ENCODE measurements at places on chromosomes 2 and 18. TPM values are rescaled to one million over a fixed set of nuclear protein-coding genes. Genes with fewer than 3 reads are reported as not detected.

The ANKRD23 gene
- total RNA-seq = 1.4 TPM

DNA sequence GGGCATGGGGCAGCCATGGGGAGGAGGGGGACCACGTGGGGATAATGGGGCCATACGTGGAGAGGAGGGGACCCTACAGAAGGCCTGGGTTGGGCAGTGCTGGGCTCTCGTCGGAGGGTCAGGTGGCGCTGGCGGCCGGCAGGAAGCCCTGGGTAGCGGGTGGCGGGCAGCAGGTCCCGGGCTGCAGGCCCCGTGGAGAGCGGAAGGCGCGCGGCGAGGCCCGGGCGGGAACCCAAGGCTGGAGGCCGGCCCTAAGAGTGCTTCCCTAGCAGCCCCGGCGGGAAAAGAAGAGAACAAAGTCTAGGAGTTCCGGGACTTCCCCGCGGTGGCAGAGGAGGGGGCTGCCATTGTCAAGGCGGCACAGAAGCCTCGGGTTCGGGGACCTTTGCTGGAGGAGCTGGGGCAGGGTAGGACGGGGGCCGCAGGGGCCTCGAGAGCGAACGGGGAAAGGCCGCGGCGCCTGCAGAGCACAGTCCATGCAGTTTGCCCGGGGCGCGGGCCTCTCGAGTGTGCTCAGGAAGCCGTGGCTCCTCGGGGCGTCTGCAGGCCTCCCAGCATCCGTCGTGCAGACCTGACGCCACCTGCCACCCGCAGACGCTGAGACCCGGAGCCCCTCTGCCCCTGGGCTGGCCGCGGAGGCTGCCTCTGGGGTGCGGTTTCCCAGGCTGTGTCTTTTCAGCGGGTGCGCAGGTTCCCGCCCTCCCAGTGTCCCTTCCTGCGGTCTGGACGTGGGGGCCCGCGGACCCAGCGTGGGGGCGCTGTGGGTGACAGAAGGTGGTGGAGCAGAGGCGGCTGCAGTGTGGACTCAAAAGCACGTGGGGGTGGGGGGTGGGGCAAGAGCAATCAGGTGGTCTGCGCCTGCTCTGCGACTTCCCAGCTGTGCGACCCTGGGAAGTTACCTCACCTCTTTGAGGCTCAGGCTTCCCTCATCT is 19.4 kb upstream of the NCL start:
- peak overlapping the region; percentile 1 for H3K27ac ChIP-seq
- H3K36me3 ChIP-seq = no peaks in the 10 kb centered on the region
- H3K4me1 ChIP-seq = no peaks in the 10 kb centered on the region

DNA sequence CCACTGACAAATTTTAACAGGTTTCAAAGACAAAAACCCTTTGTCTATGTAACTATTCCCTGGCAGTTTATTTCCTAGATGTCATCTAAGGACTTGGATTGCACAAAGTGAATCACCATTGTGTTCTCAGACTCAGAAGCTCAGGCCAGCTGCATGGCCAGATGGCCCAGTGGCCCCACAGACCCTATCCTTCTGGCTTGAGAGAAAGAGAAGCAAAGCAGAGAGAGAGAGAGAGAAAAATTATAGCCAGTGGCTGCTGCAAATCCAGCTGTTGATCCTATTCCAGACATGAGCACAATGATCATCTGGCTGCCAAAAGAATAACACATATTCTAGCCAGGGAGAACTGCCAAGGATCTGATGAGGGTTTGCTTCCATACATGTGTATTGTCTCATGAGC is 25.8 kb downstream of the CTLA4 start:
- no peaks in the 10 kb centered on the region for H3K27me3 ChIP-seq
- H3K4me3 ChIP-seq = no peak overlapping the region
- H3K27ac ChIP-seq = no peak overlapping the region
- no peaks in the 10 kb centered on the region for H3K4me1 ChIP-seq

DNA sequence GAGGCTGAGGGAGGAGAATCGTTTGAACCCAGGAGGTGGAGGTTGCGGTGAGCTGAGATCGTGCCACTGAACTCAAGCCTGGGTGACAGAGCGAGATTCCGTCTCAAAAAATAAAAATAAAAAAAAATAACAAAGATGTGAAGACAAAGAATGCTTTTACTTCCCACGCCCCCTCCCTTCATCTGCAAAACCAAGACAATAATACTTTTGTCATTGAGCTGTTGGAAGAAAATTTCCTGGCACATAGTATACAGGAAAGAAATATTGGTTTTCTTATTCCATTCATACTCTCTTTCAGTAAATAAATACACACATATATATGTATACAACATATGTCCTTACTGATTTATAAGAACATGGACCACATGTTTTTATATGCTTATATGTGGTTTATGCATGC is 12.2 kb downstream of the GREB1 start:
- H3K27ac ChIP-seq = no peak overlapping the region
- H3K4me3 ChIP-seq = no peak overlapping the region
- no peak for DNase-seq
- H3K36me3 ChIP-seq = no peaks in the 10 kb centered on the region
- no peaks in the 10 kb centered on the region for H3K4me1 ChIP-seq
- H3K27me3 ChIP-seq = no peaks in the 10 kb centered on the region

DNA sequence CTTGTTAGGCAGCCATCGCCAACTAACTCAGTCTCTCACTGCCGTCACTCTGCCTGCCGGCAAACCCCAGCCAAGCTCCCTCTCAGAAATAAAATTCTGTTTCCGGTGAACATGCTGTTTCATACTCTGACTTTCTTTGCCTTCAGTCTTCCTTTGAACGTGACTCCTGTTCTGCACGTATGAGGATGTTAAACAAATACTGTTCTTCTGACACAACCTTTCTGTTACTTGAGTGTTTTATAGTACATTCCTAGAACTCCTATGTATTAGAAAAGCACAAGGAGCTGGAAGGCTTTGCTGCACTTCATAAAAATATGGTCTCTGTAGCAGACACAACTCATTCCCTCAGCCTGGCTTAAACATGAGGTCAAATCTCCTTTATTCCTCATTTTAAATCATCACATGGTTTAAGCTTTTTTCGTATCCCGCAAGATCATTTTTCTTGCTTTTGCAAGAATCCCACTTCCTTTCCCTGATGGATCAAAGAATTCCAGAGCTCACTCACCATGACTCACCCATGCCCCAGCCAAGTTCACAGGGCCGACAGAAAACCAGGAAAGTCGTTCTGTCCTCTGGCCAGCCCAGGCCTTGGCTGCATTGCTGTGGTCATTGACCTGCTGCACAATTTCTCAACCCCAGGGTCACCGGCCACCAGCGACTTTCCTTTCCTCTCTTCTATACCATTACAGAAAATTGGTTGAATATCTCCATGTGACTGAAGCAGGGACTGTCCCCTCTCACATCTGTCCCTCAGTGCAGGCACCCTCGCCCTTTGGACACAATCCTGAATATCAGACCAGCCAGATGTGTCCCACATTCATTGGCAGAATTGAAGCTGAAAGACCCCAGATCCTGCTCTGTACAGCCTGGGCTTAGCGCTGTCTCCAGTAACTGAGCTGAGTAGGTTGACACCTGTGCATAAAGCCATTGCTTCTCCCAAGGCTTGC is 183.1 kb upstream of the ARL4C start:
- H3K27ac ChIP-seq = peak overlapping the region; percentile 37
- no peaks in the 10 kb centered on the region for H3K36me3 ChIP-seq
- H3K4me1 ChIP-seq = no peaks in the 10 kb centered on the region
- H3K27me3 ChIP-seq = no peaks in the 10 kb centered on the region
- DNase-seq = no peak

GRCh38 chr2:229611360-229611759 is 103.0 kb downstream of the DNER start:
- no peak overlapping the region for H3K27ac ChIP-seq
- no peak overlapping the region for H3K4me3 ChIP-seq
- no peaks in the 10 kb centered on the region for H3K36me3 ChIP-seq

The ICOS gene
- total RNA-seq = 0.69 TPM

DNA sequence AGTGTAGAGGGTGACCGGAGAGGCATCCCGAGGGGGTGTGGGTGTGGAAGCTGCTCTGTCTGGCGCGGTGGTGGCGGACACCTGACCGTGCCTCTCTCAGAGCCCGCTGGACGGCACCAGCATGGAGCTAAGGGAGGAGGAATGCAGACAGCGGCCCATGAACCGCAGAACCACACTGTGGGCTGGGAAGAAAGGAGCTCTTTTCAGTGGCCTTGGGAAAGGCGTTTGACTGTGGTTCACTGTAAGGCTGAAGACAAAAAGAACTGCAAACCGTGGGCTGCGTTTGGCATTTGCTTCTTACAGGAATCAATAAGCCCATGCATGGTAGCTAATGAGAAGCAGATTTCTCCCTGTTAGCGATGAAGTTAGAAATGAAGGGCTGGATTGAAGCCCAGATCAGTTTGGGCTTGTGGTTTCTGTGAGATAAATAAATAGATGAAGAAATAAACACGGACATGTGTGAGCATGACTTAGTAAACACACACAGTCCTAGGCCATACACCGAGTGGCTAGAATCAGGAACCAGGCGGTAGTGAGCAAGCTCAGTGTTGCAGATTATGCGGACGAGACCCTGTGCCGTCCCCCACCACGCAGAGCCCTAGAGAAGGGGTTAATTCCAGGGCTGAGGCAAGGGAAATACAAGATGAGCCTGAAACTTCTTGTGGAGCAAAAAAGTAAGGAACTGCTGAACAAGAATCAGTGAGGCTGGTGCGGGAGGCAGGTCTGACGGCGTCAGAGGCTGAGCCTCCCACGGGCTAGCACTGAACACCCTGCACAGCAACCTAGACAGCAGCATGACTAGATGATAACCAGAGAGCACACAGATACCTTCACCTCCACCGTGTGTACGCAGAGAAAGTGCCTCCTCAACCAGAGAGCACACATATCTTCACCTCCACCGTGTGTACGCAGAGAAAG is 29.3 kb upstream of the NFATC1 start:
- H3K36me3 ChIP-seq = no peaks in the 10 kb centered on the region
- H3K4me1 ChIP-seq = no peaks in the 10 kb centered on the region
- no peak overlapping the region for H3K27ac ChIP-seq
- no peak for DNase-seq
- H3K4me3 ChIP-seq = no peak overlapping the region
- H3K27me3 ChIP-seq = no peaks in the 10 kb centered on the region

The GCG gene
- 55.8 TPM for total RNA-seq

DNA sequence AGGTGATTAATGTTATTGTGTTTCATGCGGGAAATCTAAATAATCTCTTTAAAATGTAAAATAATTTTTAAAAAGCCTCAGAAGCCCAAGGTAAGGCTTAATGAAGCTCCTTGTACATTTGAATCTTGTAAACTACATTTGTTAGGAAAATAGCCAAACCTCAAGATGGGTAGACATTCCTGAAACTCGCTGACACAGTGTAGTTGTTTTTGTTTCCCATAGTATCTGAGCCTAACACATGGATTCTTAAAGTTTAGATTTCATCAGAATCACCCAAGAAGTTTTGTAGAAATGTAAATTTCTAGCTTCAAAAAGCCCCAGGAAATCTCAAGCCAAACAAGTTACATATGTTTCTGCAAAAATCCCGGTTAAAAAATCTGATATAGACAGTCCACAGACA is 1221.1 kb upstream of the ACVR2A start:
- H3K4me3 ChIP-seq = no peak overlapping the region
- no peaks in the 10 kb centered on the region for H3K36me3 ChIP-seq
- DNase-seq = no peak
- no peaks in the 10 kb centered on the region for H3K27me3 ChIP-seq

The CHCHD5 gene
- 27.0 TPM for total RNA-seq

The CNRIP1 gene
- total RNA-seq = 6.4 TPM

DNA sequence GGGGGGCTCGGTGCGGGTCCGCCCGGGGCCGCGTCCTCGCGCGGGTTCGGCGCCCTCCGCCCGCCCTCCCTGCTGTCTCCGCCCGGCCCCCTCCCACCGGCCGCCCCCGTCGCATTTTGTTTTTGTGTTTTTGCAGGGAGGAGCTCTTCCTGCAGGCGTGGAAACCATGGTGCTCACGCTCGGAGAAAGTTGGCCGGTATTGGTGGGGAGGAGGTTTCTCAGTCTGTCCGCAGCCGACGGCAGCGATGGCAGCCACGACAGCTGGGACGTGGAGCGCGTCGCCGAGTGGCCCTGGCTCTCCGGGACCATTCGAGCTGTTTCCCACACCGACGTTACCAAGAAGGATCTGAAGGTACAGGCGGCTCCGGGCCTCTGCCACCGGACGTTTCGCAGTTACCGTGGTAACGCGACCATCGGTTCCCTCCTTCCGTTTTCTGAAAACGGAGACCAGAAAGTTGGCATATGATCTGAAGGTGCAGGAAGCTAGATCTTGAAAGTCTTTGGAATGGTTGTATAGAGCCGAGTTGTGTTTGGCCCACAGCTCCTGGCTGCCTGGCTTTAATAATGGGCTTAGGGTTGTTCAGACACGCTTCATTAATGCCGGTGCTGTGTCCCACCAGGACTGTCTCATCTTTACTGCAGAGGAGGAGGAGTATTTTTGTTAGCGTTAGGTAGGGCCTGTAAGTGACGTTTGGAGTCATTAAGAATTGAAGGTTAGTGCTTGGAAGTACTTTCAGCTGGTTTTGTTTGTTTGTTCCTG is 891 bp downstream of the KDM3A start:
- H3K27me3 ChIP-seq = no peaks in the 10 kb centered on the region
- H3K36me3 ChIP-seq = no peaks in the 10 kb centered on the region
- peaks cover 17% of the 10 kb centered on the region for H3K4me1 ChIP-seq
- DNase-seq = peak; percentile 60

The UGT1A1 gene
- total RNA-seq = 1.9 TPM

DNA sequence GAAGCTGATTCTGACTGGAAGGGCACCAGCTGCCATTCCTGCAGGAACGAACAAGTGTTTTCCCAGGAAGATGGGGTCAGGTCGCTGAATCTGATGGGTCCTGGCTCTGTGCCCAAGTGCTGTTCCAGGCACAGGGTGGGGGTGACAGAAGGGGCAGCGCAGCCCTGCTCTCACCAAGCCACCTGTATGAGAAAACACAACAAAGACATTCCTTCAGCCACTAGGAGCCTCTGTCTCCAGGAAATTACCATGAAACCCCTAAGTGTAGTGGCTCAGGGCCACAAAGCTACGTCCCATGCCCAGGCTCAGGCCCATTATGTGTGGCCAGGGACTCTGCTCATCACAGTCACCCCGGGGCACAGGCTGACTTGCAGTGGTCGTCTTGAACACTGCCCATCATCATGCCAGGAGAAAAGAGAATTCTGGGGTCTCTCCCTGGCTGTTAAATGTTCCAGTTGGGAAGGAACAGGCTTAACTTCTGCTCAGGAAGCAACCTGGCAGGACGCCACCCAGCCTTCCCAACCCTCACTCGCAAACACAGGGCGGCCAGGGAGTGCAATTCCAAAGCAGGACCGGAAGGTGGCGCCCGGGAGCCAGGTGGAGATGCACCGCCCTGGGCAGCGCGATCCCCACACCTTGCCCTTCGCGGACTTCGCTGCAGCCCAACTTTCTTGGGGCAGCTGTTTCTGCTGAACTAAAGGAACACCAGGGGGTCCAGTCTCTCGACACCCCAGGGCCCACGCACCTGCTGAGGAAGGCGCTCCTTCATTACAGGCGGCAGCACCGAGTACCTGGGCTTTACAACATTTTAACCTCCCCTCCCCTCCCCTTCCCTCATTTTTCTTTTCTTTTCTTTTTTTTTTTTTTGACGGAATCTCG is 11.0 kb upstream of the SFTPB start:
- no peaks in the 10 kb centered on the region for H3K4me1 ChIP-seq
- H3K27ac ChIP-seq = no peak overlapping the region
- H3K27me3 ChIP-seq = no peaks in the 10 kb centered on the region
- DNase-seq = peak; percentile 89

The SUPT7L gene
- total RNA-seq = 20.8 TPM

Data from colonic mucosa (tissue), 4 donors.